ENCODE measurements at places on chromosomes 1 and 21. TPM values are rescaled to one million over a fixed set of nuclear protein-coding genes. Genes with fewer than 3 reads are reported as not detected.
A peak's percentile ranks its signal among the peaks of the same experiment; 100 is the strongest.

The TEKT2 gene
- total RNA-seq: not detected

- DNase-seq: no peak
These were observed 20.6 kb downstream of the NIBAN1 start for GRCh38 chr1:184953600-184954219.

The PGLYRP3 gene
- total RNA-seq: not detected

The AIRE gene
- total RNA-seq: not detected

GRCh38 chr1:231985296-231986023 is 358.9 kb downstream of the DISC1 start:
- DNase-seq: no peak

DNA sequence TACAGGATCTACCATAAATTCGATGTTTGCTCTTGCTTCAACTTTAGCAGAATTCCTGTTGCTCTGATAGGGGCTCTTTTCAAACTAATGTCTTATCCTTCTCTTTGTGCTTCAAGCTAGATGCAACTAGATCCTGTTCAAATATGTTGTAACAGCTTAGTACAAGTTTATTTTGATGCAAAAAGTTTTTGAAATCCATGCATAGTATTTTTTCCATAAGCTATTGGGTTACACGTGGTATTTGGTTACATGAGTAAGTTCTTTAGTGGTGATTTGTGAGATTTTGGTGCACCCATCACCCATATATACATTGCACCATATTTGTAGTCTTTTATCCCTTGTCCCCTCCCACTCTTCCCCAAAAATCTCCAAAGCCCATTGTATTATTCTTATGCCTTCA is 907.7 kb downstream of the LTN1 start:
- no peak for DNase-seq

GRCh38 chr1:192639607-192640368 is 3.8 kb downstream of the RGS13 start:
- DNase-seq: no peak

The AADACL4 gene
- not detected for total RNA-seq

DNA sequence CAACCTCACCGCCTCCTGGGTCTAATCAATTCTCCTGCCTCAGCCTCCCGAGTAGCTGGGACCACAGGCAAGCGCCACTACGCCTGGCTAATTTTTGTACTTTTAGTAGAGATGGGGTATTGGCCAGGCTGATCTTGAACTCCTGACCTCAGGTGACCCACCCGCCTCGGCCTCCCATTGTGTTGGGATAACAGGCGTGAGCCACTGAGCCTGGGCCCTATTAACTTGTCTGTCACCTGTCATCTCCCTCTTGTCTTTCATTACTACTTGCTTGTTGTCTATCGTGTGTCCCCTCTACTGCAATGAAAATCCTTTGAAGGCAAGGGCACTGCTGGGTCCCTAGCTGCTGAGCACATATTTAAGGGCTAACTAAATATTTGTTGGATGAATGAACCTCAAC is 3.4 kb downstream of the UQCRHL start:
- no peak for DNase-seq

GRCh38 chr21:39010629-39011404 is 172.4 kb downstream of the PSMG1 start:
- no peak for DNase-seq

The DFFB gene
- total RNA-seq: 3.3 TPM

GRCh38 chr1:57820356-57821095 is 396.7 kb upstream of the DAB1 start:
- DNase-seq: no peak

DNA sequence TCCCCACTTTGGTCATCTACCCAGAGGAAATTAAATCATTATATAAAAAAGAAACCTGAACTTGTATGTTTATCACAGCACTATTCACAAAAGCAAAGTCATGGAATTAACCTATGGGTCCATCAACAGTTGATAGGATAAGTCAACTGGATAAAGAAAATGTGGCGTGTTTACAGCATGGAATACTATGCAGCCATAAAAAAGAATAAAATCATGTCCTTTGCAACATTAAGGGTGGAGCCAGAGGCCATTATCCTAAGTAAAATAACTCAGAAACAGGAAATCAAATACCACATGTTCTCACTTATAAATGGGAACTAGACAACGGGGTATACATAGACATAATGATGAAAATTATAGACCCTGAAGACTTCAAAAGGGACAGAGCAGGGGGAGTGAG is 27.6 kb upstream of the KCNK1 start:
- no peak for DNase-seq

The KRTAP13-2 gene
- not detected for total RNA-seq

The GJA5 gene
- total RNA-seq: 11.3 TPM

DNA sequence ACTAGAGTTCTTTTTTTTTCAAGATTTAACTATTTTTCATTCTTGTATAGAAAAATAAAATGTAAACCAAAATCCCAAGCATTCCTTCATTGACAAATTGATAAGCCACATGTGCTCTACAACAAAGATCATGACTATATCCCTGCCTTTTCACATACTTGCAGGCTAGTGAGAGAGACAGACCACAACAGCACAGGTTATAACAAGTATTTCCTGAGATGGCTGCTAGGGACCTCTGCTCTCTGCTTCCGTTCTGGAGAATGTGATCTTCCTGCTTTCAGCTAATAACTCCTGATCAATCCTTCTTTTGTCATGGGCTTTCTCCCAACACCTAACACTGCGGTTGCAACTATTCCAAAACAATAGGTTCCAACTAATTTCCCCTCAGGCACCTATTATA is 14.0 kb upstream of the SPRR2F start:
- no peak for DNase-seq

- no peak for DNase-seq
These were observed 205.6 kb upstream of the GJB5 start for GRCh38 chr1:34549199-34549598.

The IGSF5 gene
- total RNA-seq: 3.2 TPM

DNA sequence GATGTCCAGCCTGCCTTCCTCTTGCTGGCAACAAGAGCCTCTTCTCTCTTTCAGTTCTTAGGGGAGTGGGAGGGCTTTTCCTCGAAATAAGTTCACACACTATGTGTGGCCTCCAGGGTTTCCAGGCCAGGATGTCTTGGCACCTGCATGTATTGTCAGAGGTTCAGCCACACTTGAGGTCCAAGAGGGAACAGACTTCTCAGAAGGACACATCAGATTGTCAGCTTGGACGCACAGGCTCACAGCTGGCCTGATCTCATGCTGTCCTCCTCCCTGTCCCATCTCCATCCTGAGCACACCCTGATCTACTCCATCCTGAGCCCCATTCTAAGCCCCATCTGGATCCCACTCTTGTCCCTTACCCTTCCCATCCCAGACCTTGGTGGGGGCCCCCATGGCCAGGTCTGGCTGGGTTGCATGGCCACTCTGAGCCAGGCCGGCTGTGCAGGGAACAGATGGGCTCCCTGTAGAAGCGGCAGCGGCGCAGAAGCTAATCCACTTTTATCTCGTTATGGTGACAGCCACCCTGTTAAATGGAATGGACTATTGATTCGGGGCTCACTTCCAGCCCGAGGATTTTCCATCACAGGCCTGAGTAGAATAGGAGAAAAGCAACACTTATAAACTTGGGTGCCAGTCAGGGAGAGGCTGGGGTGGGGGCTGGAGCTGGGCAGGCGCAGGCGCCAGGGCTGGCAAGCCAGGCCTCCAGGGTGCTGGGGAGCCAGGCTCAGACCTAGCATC is 85.1 kb upstream of the CSF3R start:
- no peak for DNase-seq

The CYYR1 gene
- total RNA-seq: 27.3 TPM

DNA sequence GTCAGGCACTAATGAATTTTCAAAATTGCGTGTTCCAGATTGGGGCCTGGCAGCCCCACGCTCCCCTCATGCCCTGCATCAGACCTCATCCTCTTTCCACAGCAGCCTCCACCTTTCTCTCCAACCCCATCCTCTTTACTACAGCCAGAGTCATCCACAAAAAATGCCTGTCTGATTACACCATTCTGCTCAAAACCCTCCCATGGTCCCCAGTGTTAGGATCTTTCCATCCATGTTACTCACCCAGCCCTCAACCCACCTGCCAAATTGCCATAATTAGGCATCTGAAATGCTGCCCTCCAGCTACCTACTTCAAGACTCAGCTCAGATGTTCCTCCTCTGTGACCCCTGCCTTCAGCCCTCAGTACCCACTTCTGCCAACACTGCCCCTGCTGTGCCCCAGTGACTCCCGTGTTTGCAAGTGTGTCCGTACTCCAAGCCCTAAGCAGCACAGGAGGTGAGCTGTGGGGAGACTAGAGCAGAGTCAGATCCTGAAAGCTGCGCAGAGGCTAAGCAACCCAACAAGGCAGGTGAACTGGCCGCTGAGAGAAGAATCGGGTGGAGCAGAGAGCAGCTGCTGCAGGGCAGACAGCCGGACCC is 715 bp upstream of the ARTN start:
- DNase-seq: no peak

GRCh38 chr1:154614901-154615300 is 6.9 kb upstream of the ADAR start:
- DNase-seq: no peak

The KRTAP10-7 gene
- total RNA-seq: not detected

The PLA2G2D gene
- not detected for total RNA-seq

DNA sequence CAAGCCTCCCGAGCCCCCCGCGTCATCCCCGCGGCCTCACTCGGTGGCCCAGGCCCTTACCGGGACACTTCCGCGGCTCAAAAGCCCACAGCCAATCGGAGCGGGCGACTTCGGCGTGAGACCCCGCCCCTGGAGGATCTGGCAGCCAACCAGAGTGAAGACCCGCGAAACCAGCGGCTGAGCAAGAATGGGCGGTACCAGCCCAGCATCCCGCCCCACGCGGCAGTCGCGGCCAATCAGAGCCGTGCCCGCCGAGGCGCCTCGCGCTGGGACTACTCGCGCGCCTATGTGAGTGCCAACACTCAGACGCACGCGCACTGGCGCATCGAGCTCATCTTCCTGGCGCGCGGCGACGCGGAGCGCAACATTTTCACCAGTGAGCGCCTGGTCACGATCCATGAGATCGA is 22.5 kb downstream of the DISP3 start:
- no peak for DNase-seq

The RAB25 gene
- not detected for total RNA-seq

The TRIM67 gene
- 0.11 TPM for total RNA-seq

DNA sequence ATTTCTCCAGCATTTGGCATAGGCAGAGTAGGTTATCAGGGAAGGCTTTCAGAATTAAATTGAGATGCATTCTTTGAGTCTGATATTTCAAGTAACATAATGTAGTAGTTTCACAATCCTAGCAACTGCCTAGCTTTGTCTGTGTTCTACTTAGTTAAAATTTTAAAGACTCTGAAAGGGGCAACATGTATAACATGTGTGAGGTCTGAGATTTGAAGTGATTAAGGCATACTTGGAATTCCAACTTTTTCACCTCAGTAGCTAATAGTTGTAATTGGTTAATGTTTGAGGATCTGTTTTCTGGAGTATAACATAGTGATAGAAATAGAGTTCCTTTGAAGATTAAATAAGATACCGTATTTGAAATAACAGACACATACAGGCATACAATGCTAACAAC is 335.2 kb upstream of the BEND5 start:
- DNase-seq: no peak

The BARHL2 gene
- not detected for total RNA-seq

The MYOM3 gene
- total RNA-seq: 403 TPM

- DNase-seq: no peak
These were observed 209.8 kb upstream of the PRMT6 start for GRCh38 chr1:106846656-106847055.

GRCh38 chr21:45484318-45484717 is 57.9 kb downstream of the SLC19A1 start:
- DNase-seq: peak; percentile 44

GRCh38 chr1:63322944-63323864 is 837 bp downstream of the FOXD3 start:
- no peak for DNase-seq

DNA sequence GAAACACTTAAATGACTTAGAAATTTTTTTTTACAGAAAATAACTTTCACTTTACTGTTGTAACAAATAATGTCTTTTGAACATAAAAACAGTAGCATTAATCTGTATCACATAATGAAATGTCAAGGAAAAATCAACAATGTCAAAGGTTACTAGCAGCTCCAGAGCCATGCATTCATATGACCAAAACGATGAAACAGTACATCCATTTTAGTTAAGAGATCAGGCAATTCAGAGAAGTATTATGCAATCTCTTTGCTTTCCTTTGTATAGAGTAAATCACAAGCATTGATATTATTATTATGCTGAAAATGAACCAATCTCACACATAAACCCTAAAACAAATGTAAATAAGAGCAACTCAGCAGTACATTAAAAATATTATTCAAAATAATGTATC is 748.9 kb downstream of the PLA2G4A start:
- no peak for DNase-seq

DNA sequence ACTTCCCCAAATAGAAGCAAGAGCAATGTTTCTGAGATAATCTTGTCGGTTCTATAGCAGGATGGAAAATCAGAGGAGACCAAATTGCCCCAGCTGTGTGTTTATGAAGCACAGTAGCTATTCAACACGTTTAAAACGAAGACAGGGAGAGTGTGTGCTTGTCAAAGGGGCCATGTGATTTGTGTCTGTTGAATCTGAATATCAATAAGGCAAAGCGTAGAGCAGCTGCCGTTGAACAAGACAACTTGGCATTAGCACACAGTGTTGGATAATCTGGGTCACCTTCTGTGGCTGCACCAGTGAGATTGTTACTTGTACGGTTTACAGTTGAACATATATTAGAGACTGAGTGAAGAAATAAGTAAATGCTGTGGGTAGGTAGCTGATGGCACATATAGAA is 1.0 kb downstream of the CRB1 start:
- no peak for DNase-seq

The AJAP1 gene
- total RNA-seq: not detected

- no peak for DNase-seq
These were observed 171.1 kb upstream of the CSF3R start for GRCh38 chr1:36653850-36654249.

DNA sequence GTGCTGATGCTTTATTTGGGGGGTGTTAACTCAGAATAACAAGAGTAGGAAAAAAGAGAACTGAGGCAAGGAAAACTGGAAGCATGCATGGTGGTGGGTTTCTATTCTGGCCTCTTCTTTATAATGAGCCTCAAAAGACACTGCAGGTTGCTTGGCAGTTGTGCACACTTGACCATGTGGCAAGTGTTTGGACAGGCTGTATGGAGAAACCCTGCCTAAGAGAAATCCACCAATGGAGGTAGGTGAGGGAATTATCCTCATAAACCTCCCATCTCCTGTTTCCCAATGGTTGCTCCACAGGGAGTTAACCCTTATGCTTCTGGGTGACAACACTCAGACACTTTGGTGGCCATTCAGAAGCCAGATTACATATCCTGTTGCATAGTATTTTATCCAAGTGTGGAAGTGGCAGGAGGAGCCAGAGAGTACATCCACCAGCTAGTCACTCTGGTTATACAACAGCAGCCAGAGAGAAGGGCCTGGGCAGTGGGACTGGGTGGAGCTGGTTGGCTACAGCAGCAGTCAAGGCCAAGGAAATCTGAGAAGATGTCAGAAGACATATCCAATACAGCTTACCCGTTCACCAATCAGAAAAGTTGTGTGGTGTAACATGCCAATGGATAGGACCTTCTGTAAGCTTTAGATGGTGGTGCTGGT is 16.4 kb upstream of the VASH2 start:
- no peak for DNase-seq

The ASTN1 gene
- total RNA-seq: 0.35 TPM

Data from Right ventricle myocardium inferior (tissue), 1 donor.